Breast epithelium (tissue), 4 donors: ENCODE measurements at places on chromosomes 2 and 18.

DNA sequence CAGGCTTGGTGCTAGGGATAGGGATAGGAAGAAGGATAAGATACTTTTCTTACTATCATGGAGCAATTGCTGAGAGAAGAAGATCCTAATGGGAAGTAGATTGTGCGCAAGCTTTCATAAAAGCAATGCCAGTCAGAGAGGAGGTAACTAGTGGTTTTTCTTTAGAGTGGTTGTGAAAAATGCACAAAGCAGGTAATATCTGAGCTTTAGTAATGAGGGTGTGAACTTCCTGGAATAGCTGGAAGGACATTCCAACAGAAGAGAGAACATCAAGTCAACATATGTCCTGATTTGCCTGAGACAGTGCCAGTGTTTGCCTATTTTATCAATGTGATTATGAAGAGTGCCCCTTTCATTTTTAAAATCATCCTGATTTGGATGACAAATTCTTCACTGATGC, 34.1 kb downstream of the CCBE1 start:
- no peaks in the 10 kb centered on the region for H3K36me3 ChIP-seq
- H3K4me1 ChIP-seq = no peaks in the 10 kb centered on the region
- no peak for DNase-seq
- H3K27me3 ChIP-seq = no peaks in the 10 kb centered on the region
- H3K4me3 ChIP-seq = no peak overlapping the region

- H3K27me3 ChIP-seq = no peaks in the 10 kb centered on the region
- DNase-seq = no peak
- no peak overlapping the region for H3K27ac ChIP-seq
- H3K36me3 ChIP-seq = no peaks in the 10 kb centered on the region
- no peak overlapping the region for H3K4me3 ChIP-seq
Observed at GRCh38 chr2:235024931-235025773, 73.3 kb downstream of the SH3BP4 start.

DNA sequence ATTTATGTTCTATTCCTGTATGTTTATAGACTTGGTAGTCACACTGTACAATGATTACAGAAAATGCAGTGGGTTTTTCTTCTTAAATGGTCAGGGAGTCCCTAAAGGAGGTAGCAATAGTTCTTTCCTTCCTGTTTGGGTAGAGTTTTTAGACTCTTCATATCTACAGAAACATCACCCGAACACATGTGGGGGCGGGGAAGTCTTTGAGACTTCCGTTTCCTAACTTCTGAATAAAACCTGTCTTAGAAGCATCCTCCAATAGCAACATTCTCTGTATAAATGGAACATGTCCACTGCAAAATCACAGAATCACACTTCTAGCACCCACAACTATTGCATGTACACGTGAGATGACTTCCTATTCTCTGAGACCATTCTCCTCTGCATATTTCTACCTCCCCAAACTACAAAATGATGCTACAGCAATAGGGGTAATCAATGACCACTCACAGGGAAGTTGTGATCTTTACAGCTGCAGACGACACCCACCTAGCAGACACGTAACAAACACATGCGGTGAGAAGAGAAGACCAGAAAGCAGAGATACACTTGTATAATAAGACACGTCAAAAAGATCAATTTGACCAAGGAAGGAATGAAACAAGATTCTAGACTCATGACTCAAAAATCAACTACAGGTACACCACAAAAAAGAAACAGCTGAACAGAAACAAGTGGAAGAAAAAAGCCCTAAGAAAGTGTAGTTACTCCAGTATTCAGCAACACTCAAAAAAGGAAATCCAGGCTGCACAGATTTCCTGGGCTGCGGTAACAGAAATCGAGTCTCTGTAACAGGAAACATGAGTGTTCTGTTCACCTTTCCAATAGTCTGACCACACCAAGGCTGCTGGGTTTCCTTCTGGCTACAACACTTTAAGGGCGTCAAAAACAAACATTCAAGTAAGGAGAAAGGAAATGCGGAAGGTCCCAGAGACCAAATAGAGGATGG, 120.4 kb downstream of the ZNF516 start:
- H3K36me3 ChIP-seq = peaks cover 14% of the 10 kb centered on the region
- no peak overlapping the region for H3K4me3 ChIP-seq
- no peaks in the 10 kb centered on the region for H3K4me1 ChIP-seq
- DNase-seq = no peak

DNA sequence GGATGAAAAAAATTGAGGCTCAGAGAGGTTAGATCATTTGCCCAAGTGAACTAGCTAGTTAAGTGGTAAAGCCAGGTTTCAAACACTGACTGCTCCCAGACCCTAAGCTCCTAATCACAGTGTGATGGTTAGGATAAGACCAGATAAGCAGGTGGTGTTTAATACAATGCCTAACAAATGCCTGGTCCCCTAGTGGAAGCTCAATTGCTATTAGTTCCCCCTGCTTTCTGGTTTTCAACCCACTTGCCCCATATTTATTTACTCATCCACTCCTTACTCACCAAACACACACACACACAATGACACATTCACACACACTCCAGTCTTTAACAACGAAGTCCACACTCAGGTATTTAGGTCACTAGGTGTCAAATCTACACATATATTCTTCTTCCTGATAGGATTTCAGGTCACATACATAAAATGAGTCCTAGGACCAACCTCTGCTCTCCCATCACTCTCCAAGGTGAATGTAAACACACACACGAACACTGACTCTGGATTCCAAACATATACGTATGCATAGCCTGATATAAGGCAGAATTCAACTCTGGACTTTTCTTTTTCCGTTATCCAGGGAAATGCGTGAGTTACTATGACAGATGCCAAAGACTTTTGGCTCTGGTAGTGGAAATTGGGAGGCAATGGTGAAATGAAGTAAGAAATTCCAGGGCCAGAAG, 73.6 kb upstream of the TSPYL6 start:
- no peaks in the 10 kb centered on the region for H3K4me1 ChIP-seq
- peak overlapping the region; percentile 98 for H3K27ac ChIP-seq
- H3K27me3 ChIP-seq = no peaks in the 10 kb centered on the region
- H3K36me3 ChIP-seq = no peaks in the 10 kb centered on the region
- peak overlapping the region; percentile 92 for H3K4me3 ChIP-seq

DNA sequence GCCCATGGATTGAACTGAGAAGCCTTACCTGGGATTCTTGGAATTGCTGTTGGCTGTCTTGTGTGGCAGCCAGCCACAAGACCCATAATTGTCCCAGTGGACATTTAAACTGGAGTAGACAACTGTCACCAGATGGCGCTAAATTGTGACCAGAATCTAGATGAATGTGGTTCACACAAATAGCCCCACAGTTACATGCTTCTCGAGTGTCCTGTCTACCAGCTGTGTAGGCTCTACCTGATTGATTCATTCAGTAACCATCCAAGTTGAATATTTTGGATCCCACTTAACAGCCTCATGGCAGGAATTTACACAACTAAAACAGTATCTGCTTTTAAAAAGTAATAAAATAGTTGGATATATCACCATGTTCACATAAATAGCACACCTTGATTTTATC, 73.2 kb downstream of the MAP4K4 start:
- no peaks in the 10 kb centered on the region for H3K36me3 ChIP-seq
- no peak overlapping the region for H3K4me3 ChIP-seq
- no peak overlapping the region for H3K27ac ChIP-seq
- H3K4me1 ChIP-seq = peaks cover 5% of the 10 kb centered on the region

DNA sequence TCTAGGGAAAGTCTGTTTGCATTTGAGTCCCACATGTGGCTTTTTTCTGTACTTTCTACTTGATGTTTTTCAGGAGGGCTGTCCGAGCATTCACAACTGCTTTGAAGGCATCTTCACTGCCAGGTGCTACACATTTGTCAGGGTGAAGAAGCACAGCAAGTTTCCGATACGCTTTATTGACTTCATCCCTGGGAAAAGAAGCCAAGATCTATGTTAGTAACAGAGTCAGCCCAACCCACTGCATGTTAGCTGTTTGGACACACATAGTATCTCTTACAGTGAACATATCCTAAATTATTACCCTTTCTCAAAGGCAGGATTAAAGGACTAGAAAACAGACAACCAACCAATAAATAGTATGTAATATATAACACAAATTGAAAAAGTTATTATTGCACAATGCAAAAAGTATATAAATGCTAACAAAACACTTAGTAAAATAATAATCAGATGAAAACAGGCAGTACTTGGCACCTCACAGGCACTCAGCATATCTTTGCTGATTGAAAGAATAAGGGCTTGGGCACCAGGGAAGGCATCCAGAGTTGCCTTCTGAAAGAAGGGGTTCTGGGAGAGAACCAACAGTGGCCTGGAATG, 24.1 kb downstream of the DNAJC27 start:
- no peaks in the 10 kb centered on the region for H3K4me1 ChIP-seq
- no peak overlapping the region for H3K27ac ChIP-seq
- no peak for DNase-seq
- no peaks in the 10 kb centered on the region for H3K27me3 ChIP-seq

DNA sequence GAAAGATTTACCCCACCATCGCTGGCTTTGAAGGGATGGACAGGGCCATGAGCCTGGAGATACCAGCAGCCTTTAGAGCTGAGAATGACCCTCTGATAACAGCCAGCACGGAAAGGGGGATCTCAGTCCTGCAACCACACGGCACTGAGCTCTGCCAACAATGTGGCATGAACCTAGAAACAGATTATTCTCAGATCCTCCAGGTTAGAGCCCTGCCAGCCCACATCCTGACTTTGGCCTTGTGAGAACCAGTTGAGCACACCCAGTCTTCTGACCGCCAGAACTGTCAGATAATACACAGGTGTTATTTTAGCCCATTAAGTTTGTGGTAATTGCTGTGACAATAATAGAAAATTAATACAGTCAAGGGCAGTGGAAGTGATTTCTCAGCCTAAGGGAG, 9.4 kb upstream of the GNLY start:
- no peaks in the 10 kb centered on the region for H3K36me3 ChIP-seq
- no peak overlapping the region for H3K27ac ChIP-seq
- H3K27me3 ChIP-seq = no peaks in the 10 kb centered on the region
- H3K4me1 ChIP-seq = no peaks in the 10 kb centered on the region
- no peak overlapping the region for H3K4me3 ChIP-seq
- DNase-seq = no peak
